ENCODE measurements at places on chromosomes 6 and 20.

GRCh38 chr20:58959652-58960051 is 21.4 kb upstream of the NELFCD start:
- DNase-seq, result no peak

- peak; percentile 87 for DNase-seq
Measured at GRCh38 chr20:39849664-39850063, 839.4 kb downstream of the MAFB start.

- no peak for DNase-seq
Measured at GRCh38 chr20:21618759-21619416, 86.6 kb upstream of the PAX1 start.

DNA sequence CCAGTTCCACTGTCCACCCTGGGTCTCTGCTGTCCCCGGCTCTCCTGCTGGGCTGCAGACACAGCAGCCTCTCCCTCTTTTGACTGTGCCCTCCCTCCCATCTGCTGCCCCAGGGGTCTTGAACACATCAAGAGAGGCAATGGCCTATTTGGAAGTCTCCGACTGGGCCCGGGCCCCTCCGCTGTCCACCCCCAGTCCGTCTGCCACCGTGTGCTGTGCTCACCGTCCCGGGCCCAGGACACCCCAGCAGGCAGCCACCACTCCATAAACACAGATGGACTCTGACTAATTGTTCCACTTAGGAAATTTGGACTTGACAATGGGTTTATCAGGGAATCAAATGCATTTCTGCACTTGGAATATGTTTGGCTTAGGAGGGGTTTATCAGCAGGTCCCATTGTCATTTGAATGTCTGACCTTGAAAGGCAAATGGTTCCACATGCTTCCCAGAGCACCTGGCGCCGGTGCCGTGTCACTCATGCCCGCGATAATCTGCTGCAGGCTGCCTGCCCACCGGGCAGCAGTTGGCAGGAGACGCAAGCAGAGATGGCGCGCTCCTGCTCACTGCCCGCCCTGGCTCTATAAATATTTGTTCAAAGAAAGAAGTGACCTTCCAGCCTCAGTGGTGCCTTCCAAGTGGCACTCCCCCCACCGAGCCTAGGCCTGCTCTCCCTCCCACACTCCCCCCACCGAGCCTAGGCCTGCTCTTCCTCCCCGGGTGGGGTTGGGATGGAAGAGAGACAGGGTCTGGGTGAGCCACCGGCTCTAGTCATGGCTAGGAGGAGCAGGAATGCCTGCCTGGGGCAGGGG is 18.8 kb upstream of the FRMD1 start:
- DNase-seq, result peak; percentile 76

GRCh38 chr6:88548891-88549505 is 382.9 kb upstream of the CNR1 start:
- no peak for DNase-seq

- DNase-seq, result no peak
Measured at GRCh38 chr6:154506991-154507898, 3.2 kb downstream of the CNKSR3 start.

DNA sequence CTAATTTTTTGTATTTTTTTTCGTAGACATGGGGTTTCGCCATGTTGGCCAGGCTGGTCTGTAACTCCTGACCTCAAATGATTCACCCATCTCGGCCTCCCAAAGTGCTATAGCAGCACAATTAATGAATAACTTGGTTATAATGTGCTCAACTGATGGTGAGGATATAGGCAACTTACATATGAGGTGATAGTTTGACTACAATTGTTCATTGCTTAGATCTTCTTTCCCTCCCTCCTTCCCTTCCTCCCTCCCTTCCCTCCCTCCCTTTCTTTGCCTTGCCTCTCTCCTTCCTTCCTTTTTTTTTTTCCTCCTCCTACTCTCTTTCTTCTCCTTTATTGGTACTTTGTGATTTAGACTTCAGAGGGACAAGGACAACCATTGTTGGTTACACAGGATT is 151.2 kb downstream of the RNF144B start:
- no peak for DNase-seq

DNA sequence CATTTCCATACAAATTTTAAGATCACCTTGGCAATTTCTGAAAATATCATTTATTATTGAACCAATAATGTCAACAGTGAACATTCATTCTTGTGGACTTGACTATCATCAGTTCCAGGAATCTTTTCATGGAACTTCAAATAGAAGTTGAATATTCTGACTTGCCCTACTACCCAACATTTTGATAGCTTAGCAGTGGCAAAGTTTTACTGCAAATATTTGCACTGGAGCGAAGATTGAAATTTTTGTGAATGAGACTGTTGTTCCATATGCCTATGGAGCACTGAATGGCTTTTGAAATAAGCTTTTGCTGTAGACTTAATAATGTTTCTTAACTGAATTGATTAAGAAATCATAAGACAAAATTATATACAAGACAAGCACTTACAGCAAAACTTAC is 23.6 kb downstream of the BEND6 start:
- no peak for DNase-seq

GRCh38 chr6:85537055-85537494 is 56.6 kb downstream of the SNX14 start:
- DNase-seq, result no peak

- no peak for DNase-seq
Measured at GRCh38 chr6:114747995-114748625, 405.3 kb upstream of the HS3ST5 start.

All from heart right ventricle (tissue), 16 donors.